ENCODE measurements at places on chromosomes 12 and 14.

DNA sequence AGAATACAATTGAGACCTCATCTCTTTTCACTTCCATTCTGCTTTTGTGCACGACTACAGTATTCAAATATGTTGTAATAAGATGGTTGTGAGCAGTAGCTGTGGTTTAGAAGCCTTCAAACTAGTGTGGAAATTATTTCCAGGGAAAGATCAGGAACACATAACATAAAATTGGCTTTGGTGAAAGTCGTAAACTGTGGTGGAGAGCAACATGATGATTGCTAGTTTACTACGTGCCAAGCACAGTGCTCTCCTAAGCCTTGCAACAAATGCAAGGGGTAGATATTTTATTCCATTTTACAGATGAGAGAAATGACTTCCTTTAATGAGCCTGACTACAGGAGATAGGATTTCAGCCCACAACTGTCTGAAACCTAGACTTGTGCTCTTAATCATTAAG lies 172.4 kb upstream of the LMNTD1 start:
- DNase-seq: no peak

GRCh38 chr12:57496822-57497221 lies 9.0 kb downstream of the MARS1 start:
- DNase-seq: no peak

DNA sequence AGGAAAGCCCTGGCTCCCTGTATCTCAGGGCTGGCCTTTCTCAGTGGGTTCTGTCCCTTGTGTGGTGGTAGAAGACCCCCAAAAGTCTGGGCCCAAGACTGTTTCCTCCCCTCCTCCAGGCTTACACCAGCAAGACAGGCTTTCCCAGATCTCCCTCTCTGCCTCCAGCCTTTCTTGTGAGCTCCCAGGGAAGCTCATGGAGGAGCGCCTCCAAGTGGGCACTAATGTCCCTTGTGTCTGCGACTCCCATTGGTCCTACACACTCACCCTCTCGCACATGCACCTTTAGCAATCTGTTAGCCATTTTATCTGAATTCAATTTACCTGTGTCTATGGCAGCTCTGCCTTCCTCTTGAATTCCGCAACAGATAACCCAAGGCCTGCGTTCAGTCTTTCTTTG lies 251.1 kb upstream of the CAND1 start:
- DNase-seq: no peak

- DNase-seq: no peak
Observed at GRCh38 chr12:26400627-26401026, 205.3 kb downstream of the SSPN start.

DNA sequence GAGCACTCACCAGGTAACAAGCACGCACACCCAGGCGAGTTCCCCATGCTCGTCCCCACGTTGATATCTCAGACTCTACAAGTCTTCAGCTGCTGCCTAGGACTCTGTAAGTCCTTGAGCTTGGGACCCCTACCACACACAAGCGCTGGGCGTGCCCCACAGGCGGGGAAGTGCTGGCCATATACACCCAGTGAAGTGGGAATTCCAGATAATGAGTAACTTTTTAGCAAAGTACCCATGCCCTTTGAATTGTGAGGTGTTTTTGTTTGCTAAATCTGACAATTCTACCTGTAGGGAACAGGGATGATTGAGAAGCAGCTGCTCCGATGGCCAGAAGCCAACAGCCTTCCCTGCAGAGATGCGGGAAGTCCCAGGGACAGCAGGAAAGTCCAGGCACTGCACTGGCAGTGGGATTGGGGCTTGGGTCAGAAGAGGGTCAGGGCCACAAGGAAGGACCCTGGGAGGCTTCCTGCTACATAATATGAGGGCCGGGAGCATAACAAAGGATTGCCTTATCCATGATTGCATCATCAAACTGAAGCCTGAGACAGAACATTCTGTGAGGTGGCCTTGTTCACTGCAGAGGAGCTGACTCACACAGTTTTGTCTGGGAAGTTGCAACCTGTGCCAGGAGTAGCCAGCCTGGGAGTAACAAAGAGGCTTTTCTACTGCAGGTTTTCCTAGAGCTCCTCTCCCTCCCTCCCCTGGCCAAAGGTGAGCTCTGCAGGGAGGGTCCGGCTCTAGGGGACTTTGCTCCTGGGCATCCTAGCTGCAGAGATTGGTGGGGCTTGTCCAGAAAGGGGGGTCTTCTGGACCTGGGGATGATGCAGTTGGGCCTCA lies 13.2 kb upstream of the SERPINA3 start:
- DNase-seq: no peak

GRCh38 chr14:61188978-61189808 lies 91.9 kb downstream of the TMEM30B start:
- DNase-seq: peak; percentile 20

DNA sequence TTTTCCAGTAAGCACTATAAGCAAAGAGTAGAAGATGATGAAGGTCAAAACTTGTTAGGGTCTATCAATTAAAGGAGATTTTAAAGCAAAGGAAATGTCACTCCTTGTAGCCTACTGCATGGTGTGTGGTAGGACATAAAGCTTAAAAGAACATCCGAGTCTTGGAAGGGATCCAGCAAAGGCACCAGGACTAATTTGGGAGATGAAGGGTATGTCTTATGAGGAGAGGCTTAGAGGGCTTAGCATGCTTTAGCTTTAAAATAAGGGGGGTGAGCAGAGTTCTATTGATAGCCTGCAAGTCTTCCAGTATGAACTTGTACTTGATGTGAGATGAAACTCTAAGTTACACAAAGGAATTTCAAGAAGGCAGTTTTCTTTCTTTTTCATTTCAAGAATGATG lies 11.8 kb upstream of the MYBPC1 start:
- DNase-seq: no peak

DNA sequence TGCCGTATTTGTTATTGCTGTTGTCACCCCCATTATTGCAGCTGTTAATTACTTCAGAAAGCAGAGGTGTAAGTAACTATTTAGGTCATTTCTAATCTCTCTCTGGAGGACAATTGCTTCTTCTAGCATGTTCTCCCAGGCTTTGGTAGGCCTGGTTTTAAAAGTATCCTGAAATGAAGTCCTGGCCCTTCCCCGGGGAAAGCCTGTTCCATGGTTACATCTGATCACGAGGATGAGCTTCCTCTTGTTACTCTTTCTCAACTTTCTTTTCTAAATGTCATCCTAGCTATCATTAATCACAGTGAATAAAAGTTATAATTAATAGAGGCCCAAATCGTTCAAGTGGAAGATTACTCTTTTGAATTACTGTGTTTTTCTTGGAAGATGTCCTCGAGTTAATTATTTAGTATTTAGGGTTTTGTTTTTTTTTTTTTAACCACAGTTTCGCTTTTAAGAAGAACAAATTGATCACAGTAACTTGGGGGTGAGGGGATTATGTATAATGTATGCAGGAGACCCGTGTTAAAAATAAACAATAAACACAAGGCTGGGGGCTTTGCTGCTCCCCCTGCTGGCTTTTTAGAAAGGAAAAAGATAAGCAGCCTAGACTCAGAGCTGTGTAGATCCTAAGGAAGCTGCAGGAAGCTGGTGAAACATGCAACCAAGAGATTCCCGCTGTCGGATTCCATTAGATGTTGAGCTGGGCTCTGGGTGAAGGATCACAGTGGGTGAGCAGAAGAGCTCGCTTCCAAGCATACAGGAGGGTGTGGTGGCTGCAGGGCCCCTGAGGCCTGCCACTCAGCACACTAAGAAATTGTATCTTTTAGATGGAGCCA lies 420.1 kb downstream of the FUT8 start:
- no peak for DNase-seq

DNA sequence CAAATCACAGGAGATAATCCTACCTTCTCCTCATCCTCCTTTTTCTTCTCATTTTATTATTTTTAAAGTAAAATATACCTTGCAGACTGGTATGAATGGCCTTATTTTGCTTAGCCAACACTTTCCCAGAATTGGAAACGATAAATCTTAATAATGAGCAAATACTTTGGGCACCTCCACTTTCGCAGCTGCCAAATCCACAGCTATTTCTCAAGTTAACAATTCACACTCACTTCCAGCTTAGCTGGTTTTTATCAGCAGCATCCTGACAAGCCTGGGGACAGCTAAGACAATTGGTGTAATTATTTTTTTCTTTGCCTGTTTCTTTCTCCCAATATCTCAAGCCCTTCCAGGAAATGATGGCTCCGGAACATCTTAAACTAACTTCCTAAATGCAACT lies 867.5 kb upstream of the TMEM132C start:
- DNase-seq: no peak

DNA sequence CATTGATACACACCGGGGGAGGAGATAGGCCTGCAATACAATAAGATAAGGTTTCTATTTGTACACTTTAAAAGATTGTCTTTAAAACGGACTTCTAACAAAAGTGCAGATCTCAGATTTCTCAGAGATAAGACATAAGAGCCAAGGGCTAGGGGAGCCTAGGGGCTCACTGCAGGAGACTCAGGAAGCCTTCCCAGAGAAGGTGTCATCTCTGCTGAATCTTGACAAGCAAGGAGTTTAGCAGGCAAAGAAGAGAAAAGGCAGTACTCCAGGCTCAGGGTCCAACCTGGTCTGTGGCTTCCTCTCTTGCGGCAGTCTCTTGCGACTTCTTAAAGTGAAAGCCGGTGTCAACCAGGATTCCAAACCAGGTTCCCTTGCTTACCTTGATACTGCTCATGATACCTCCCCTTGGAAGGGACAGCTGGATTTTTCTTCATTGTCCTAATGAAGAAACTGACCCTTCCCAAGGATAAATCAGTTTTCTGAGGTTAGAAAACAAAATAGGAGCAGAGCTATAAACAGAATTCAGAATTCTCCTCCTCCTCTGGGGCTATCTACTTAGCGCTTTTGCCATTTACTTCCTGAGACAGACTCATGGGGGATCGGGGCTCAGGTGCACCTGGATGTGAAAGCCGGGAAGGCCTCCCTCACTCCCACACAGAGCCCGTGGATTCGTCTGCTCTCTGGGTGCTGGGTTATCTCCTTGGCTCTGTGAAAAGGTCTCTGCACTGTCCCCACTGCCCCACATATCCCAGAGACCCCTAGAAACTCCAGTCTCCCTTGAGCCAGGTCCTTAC lies 1.7 kb upstream of the SCNN1A start:
- no peak for DNase-seq

DNA sequence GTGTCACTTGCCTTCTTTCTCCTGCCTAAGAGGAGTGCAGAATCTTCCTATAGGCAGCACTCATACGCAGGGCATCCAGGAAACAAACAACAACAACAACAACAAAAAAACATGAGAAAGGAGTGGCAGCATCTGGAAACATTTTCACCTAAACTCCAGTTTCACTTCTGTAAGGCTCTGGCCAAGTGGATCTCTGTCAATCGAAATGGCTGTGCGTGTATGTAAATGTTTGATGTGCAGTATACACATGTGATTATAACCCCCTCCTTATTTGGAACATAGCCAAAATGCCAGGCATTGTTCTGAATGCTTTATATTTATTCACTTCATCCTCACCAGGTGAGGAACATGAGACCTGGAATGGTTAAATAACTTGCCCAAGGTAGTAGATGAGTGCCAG lies 76.8 kb downstream of the COX16 start:
- no peak for DNase-seq

GRCh38 chr12:87259391-87259790 lies 769.8 kb downstream of the C12orf50 start:
- no peak for DNase-seq

- no peak for DNase-seq
Observed at GRCh38 chr12:26798023-26798422, 35.0 kb downstream of the ITPR2 start.

DNA sequence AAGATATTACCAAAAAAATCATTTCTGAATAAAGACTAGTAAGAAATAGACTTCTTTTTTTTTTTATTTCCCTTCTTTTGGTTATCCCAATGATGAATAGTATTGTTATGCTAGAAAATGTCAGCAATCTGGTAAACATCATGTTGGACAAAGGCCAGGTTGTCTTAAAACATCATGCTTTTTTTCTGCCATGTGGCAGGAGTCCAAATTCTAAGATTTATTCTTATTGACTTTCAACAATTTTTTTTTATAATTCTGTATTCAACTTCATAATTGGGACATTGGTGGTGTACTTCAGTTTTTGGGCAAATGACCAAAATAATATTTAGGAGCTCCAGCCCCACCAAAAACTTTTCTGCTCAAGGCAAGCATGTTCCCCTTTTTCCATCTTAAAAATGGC lies 10.5 kb downstream of the DCN start:
- DNase-seq: no peak

GRCh38 chr12:74551291-74551690 lies 13.7 kb downstream of the ATXN7L3B start:
- no peak for DNase-seq

GRCh38 chr14:94673071-94673470 lies 60.9 kb downstream of the SERPINA3 start:
- no peak for DNase-seq

GRCh38 chr12:47742253-47742825 lies 16.3 kb downstream of the RAPGEF3 start:
- peak; percentile 72 for DNase-seq

DNA sequence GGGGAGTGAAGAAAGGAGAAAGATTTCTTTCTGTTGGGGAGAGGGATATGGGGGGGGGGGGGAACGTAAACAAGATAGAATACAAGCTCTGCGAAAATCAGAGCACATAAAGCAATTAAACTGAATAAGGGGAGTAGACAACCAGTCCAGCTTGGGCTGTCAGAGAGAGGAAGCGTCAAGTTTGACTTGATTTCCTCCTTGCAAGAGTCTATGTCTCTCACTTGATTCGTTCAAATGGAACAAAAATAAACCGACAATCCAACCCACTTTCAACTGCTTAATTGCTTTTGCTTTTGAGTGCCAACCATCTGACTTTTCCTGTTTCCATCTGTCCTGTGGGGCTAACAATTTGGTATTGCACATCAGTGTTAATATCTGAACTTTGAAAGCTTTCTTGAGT lies 942 bp downstream of the SYT1 start:
- DNase-seq: no peak

DNA sequence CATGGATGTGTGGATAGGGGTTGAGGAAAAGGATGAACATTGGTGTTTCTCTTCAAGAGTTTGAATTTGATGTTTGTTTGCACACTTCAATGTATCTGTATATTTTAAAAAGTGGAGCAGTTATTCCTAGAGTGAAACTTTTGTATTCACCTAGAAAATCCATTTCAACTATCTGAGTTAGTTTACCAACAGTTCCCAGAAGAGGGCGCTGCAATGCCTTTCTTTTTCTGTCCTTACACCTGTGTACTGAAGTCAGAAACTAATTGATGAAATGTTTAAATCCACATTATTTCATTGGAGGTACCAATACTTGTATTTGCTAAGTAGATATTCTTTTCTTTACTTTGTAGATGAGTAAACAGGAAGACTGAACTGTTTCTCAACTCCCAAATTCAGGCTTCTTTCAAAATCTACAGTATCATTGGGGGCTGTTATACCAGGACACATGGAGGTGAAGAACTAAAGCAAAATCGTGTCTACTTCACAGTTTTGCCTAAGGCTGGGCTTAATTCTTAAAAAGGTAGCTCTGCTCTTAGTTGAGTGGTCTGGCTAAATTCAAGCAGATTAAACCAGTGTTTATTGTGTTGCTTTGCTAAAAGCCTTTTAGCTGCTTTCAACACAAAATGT lies 26.6 kb upstream of the KLRB1 start:
- peak; percentile 78 for DNase-seq

- DNase-seq: no peak
Observed at GRCh38 chr12:124730455-124730932, 133.2 kb downstream of the SCARB1 start.

Measured in activated naive CD4-positive, alpha-beta T cell treated with anti-CD3 and anti-CD28 coated beads, Interleukin-2, amount 50 U/mL, for 16 hours (primary cell).